Neural crest cell (in vitro differentiated cells): ENCODE measurements at places on chromosomes 1 and 21.

DNA sequence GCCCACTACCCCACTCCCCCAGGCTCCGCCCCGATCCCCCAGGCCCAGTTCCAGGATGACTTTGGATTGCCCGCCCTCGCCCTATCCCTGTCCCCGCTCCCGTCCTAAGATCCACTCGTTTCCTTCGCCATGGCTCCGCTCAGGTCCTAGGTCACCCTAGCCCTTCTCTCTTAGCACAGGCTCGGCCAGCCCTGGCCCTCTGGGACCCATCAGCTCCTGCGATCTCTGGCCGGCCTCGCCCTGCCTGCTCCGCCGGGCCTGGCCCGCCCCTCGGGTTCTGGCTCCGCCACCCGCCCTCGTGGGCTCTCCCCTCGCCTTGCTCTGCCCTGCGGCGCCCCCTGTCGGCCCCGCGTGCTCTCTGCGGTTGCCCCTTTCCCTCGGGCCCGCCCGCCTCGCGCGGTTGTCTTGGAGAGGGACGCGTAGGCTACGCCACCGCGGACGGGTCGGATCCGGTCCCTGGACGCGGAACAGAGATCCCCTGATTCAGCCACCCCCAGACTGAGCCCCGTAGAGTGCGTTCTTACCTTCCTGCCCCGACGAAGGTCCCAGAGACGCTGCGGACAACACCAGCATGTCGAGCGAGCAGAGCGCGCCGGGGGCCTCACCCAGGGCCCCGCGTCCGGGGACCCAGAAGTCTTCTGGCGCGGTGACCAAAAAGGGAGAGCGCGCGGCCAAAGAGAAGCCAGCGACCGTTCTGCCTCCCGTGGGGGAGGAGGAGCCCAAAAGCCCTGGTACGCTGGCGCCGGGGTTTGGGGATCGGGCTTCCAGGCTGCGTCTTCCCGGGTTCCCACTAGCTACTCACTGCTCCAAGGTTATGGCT, at the start of gene LRRC71:
TSS of gene LRRC71 (plus strand) at position 400 of the 820 bp plus-strand sequence. CDS start at position 572, 172 bp downstream.
- peak; percentile 85 for DNase-seq

DNA sequence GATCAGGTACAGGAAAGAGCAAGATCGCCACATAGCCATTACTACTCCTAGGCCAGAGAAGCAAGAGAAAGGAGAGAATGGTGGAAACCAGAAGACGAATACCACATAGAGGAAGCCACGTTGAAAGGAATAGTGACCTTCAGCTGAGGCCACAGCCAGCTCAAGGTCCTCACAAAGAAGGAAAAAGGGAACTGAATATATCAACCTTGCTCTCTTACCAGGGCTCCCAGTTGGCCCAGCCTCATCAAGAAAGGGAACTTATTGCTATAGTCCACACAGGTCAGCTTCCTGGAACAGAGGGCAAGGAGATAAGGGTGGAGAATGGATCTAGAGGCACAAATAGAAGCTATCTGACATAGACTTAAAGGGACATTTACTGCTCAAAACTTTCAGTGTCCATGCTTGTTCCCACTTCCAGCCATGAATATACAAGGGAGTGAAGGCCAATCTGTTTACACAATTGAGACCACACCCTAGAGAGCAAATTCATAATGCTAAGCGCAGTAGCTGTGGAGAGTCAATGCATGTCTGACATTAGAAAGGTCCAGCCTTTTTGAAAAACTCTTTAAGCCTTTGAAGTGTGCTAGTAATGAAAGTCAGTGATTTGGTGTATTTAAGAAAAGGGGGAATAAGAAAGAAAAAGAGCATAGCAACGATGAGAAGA, 120.7 kb upstream of the ZC3H11B start:
- DNase-seq, result no peak

- no peak for DNase-seq
Observed at GRCh38 chr1:23593556-23594148, 34.4 kb upstream of the ID3 start.

- no peak for DNase-seq
Observed at GRCh38 chr1:214514032-214514818, 37.2 kb downstream of the PTPN14 start.
